ENCODE measurements at places on chromosomes 4 and X.

DNA sequence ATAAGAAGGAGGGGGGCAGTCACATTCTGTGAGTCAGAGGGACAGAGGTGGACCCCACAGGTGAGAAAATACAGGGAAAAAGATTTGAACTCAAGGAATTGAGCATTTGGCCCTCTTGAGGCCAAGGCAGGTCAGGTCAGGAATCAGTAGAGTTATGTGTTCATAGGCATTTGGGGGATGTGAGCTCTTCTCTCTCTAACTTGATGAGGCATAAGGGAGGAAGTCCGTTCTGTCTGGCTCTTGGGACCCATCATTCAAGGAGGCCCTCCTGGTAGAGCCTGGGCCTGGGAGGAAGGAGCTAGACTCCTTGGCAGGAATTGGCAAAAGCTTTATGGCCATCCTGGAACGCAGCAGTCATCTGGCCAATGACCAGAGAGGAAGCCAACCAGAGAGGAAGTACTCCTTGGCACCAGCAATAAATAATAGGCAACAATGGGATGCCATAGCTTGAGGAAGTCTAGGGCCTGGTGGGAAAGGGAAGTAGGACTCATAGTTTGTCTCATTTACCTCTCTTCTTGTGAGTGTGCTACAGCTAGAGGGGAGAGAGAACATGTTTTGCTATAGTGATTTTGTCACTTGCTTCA, 53.0 kb downstream of the MSN start:
- DNase-seq: no peak

DNA sequence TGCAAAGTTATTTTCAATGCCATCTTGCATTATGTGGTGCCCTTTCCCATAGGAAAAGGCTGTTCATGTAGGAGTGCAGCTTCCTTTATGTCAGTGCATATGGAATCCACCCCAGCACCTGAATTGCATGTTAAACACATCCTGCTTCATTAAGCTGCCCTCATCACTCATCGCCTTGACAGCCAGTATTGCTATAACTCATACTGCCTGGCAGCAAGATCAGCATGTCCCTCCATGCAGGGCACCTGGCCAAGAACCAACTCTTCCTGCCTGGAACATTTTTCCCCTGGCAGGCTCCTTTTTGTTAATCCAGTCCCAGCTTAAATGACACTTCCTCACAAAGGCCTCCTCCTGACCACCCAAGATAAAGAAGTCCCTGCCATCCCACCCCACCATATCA, 23.5 kb upstream of the CA5B start:
- DNase-seq: no peak

GRCh38 chr4:143763587-143763986, 63.1 kb upstream of the FREM3 start:
- DNase-seq: no peak

DNA sequence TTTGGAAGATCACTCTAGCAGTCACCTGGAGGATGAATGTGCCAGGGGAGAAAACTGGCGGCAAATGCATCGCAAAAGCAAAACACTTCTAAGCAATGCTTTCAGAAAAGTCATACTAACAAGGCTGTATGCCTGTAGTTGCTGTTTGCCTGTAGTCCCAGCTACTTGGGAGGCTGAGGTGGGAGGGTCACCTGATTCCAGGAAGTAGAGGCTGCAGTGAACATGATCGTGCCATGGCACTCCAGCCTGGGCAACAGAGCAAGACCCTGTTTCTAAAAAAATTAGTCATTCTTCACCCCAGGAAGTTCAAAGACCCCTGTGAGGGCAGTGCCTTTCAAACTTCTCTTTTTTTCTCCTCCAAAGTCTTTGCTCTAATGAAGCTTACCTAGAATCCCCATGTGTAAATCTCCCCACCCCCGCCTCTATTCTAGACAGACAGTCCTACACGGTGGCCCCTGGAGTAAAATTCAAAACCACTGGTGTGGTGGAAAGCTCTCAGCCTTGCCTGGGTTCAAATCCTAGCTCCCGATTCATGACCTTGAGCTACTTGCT, 5.5 kb downstream of the SOWAHD start:
- DNase-seq: no peak

- no peak for DNase-seq
Observed at GRCh38 chrX:132750331-132751062, 207.9 kb downstream of the HS6ST2 start.

DNA sequence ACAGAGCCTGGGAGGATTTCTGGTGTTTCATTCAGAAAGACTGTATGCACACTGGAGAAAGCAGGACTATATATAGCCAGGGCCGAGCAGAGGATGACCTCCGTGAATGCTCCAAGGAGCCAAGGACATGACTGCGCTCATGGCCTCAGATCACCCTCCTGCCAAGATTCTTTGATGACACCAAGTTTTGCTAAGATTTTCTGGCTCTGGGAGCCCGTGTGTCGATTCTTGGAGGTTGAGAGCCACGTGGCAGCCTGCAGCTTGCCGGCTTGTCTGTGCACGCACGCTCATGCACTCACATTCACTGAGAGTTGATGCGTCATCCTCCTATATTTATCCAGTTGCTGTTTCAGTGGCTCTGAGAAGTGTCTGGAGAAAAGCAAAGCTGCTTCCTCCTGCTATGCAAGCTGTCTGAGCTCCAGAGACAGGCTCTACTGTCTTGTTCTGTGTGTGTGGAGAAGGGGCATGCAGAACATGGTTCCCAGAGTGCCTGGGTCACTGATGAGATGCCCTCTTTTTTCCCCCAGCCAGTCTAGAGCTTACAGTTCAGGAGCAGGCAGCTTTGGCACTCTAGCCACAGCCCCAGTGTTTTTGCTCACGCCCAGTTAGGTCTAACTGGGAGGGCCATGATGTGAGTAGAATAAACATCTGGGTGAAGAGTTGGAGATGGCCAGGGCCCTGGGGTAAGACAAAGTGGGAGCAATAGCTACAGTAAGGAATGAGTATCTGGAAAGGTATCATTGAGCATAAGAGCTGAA, 64.9 kb upstream of the SCOC start:
- no peak for DNase-seq
